ENCODE measurements at places on chromosomes 6 and 20. TPM values are rescaled to one million over a fixed set of nuclear protein-coding genes. Genes with fewer than 3 reads are reported as not detected.
A peak's percentile ranks its signal among the peaks of the same experiment; 100 is the strongest.

DNA sequence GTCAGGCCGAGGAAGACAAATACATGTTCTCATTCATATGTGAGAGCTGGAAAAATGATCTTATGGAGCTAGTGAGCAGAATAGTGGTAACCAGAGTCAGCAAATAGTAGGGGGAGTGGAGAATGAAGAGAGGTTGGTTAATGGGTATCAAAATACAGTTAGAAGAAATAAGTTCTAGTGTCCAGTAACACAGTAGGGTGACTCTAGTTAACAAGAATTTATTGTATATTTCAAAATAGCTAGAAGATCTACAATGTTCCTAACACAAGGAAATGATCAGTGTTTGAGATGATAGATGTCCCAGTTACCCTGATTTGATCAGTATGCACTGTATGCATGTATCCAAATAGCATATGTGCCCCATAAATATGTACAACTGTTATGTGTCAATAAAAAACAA is 128.4 kb downstream of the BCKDHB start:
- DNase-seq = no peak

DNA sequence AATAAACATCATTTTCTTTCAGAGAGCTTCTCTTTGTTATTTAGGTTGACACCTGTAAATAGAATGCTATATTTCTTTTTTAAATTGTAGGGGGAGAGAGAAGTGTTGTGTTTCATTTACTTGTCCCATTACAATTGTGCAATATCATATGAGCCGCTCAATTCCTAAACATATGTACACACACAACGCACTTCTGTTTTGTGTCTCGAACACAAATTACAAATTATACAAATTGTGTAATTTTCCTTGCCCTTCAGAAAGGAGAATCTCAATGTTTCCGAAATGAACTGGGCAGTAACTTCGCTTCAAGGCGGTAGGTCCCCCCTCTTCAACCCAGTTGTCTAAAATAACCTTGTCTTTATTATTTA is 2.6 kb upstream of the ABT1 start:
- no peak for DNase-seq

DNA sequence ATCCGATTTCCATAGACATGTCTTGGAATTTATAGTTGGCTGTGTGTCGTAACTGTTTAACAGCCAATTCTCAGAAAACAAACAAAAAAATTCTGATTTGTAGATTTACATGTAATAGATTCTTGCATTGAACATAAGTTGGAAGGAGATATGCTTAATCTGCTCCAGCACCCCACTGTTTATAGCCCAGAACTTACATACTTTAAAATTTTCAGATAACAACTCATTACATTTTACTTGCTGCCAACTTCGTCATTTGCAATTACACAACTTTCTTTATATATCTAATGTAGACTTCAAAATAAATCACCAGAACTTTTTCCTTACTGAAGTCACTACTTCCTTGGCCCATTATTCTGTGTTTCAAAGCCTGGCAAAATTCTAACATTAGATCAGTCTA is 472.3 kb upstream of the EYS start:
- DNase-seq = no peak

DNA sequence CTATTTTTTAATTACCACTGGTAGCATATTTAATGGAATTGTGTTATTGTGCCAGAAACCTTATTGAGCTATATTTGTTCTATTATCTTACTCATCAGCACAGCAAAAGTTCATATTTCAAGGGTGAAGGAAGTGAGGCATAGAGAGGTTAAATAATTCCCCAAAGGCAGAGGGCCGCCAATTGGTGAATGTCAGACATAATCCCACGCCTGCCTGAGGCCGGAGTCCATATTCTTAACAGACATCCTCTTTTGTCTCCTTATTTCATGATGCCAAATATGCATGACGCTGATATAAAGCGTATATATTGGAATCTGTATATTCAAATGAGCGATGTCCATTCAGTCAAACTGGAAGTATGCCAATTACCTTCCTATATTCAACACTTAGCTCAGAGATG is 505.0 kb upstream of the SLC35B3 start:
- no peak for DNase-seq

DNA sequence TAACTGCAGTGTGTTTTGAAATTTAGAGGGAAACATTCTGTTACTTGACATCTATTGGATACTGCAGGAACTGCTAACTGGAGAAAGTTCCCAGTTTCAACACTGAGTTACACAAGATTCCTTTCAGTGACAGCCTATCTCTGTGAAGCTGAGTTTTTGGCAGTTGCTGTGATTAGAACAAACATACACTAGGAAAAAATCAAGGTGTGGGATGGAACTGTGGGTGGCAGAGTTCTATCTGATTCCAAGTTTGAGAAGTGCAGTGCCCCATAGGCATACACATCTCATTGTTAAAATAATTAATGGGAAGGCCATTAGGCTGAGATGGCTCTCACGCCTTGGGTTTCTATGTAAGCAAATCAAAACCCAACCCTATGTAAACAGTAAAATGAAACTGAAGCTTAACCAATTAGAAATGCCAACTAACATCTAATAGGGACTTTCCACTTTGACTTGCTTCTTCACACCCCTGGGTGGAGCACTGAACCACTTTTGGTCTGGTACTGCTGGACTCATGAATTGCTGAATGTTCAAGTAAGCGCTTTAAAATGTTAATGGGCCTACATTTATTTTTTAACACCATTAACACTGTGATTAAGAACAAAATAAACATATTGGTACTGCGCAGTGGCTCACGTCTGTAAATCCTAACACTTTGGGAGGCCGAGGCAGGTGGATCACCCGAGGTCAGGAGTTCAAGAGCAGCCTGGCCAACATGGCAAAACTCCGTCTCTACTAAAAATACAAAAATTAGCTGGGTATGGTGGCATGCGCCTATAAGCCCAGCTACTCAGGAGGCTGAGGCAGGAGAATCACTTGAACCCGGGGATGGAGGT is 55.2 kb upstream of the TBC1D7 start:
- no peak for DNase-seq

- DNase-seq = no peak
Observed at GRCh38 chr6:37514837-37515236, 15.1 kb upstream of the CCDC167 start.

DNA sequence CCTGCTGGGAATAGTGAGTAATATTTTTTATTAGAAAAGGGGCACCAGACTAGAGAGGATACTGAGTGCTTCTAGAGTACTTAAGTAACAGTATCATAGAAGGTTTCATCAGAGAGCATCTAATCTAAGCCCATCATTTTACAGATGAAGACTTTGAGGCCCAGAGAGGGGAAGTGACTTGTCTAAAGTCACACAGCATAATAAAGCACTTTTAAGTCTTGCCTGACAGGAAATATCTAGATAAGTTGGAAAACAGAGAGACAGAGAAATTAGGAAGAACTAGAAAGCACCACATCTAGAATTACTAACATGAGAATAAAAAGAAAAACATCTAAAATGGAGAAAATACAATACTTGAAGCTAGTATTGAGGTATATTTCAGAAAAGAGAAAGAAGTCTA is 6.0 kb downstream of the HLA-DMA start:
- DNase-seq = no peak

- no peak for DNase-seq
Observed at GRCh38 chr6:124622351-124622750, 339.9 kb upstream of the RNF217 start.

DNA sequence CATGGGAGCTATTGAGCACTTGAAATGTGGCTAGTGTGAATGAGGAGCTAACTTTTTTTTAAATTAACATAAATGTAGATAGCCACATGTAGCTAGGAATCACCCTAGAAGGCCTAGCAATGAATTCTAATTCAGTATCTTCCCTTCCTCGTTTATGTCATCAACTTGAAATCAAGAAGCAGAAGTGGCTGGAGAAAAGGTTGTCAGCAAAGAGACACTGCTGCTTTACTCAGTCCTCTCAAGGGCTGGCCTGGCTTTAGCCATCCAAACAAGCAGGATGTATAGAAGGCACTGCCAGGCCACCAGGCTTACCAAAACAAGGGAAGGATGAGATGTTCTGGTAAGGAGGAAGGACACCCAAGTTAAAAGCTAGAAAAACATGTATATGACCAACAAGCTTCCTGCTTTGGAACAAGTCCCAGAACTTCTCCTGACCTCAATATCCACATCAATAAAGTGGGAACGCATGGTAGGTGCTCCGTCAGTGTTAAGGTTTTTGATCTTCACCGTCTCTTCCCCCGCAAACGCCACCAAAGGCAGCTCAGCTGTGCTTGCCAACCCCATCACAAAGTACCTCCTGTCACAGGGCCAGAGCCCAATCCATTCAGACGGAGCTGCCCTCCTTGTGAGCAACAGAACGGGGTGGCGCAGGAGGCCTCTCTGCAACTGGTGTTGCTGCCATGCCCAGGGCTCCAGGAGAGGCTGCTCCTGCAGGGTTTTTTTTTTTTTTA is 235.8 kb upstream of the RIN2 start:
- DNase-seq = peak; percentile 8

- DNase-seq = no peak
Observed at GRCh38 chr20:16819483-16819882, 71.3 kb downstream of the OTOR start.

GRCh38 chr6:140909625-140910024 is 1223.1 kb upstream of the GJE1 start:
- no peak for DNase-seq

Gene KIAA0408
- total RNA-seq = 2.3 TPM

Gene PCMTD2
- 30.0 TPM for total RNA-seq

Gene GGT7
- 10.5 TPM for total RNA-seq
